Heart right ventricle (tissue), 16 donors: ENCODE measurements at places on chromosomes 13 and 19. TPM values are rescaled to one million over a fixed set of nuclear protein-coding genes. Genes with fewer than 3 reads are reported as not detected.

DNA sequence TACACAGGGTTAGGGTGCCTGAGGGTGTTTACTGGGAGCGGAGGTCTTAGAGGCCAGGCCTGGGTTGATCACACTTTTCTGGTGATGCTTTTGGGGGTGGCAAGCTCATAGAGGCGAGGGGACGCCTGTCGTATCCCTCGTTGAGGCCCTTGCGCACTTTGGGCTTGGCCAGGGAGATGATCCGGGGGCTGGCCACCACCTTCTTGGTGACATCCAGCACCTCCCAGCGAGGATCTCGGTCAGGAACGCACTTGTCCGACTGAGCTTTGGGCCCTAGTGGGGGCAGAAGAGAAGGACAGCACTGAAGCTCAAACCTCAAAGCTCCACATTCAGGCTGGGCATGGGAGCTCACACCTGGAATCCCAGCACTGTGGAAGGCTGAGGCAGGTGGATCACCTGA lies 17.6 kb upstream of the MIER2 start:
- DNase-seq = no peak

PPFIA3 gene
- total RNA-seq = 6.5 TPM

- DNase-seq = no peak
These were observed 883.5 kb downstream of the UQCRFS1 start for GRCh38 chr19:28329429-28329828.

PLK5 gene
- total RNA-seq = not detected

GRCh38 chr19:12687496-12688196 lies at the start of gene GNG14:
GNG14 (plus strand) TSS chr19:12687998; CDS start chr19:12688049, 51 bp downstream.
- no peak for DNase-seq

DNA sequence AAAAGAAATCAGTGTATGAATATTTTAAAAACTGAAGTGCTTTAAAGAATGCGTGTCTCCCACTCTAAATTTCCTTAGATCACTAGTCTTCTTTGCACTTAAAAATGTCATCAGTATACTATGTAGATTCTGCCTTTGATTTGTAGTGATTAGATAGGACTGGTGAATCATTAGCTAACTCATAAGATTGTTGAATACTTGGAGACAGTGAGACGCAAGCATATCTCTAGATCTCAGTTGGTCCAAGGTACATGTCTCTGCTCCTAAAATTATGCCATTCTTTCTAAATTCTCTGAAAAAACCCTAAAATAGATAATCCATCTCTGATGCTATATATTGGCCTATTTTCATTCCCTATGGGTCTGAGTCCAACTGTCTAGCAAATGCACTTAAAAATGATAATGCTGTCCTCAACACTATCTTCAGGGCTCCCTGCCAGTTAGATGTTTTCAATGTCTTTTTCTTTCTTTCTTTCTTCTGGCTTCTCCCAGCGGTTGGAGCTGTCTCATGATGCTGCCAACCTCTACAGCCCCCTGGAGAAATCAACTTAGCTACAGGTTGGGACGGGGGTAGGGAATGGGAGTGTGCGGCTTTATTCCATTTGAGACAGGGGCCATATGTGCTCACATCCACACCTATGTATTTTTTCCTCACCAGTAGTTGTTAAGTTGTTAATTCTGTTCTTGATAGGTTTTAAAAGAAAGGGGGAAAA lies 301.0 kb downstream of the NDFIP2 start:
- DNase-seq = no peak

LILRB2 gene
- total RNA-seq = 1.1 TPM

GRCh38 chr13:97914540-97914939 lies 38.9 kb upstream of the IPO5 start:
- no peak for DNase-seq

KLK11 gene
- total RNA-seq = 0.27 TPM

ZNF613 gene
- total RNA-seq = 5.1 TPM

DNA sequence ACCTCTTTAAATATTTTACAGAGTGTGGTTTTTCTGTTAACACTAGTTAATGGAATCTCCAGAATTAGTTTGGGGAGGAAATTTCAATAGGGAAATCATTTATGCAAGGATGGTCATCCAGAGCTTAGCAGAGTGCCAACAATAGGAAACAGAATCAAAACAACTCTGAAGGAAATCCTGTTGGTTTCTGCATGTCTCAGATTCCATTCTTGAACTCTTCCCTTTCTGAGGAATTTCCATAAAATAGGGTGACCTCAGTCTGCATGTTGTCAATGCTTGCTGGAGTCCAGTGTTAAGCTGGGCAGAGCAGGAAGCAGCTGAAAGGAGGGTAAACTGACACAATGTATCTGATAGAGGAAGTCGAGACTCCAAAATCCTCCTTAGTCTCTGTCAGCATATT lies 16.9 kb downstream of the CBY2 start:
- DNase-seq = no peak

CNN1 gene
- total RNA-seq = 63.4 TPM

DNA sequence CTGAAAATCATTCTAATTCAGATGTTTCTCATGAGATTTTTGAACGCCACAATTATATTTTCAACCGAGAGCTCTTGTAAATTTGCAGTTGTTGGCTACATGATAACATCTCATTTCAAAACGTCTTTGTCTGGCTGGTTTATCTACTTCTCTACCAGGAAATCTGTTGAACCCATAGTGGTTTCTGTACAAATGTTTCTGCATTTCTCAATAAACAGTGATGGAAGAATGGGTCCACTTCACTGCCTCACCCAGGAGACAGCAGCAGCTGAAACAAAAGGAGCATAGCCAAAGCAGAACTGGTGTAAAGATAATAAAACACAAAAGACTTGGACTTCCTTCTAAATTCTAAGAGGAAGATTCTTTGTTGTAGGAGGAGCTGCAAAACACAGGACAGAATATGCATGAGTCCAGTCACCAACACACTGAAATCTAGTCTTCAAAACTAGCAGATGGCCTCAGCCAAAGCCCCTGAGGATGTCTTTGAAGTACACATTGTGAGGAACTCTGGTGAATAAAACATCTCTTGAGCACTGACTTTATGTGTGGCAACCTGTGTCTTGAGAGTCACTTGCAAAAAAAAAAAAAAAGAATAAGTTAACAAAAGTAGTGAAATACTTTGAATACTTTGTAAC lies 68.6 kb upstream of the FGF14 start:
- DNase-seq = no peak

DNA sequence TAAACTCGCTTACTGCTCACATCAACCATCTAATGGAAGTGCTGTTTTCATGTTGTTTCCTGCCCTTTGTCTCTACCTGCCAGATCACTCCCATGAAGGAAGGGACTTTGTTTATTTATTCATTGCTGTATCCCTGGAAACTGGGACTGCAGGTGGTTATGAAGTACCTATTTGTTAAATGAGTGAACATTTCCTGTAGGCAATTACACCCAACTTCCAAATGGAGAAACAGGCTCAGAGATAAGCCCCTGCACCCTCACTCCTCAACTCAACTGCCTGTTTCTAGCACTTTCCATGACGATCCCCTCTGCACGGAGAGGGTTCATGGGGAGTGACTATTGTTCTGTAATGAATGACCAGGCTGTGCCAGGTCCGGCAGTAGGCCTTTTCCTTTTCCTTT lies 1.9 kb upstream of the SELENOW start:
- no peak for DNase-seq

- no peak for DNase-seq
These were observed 66.3 kb upstream of the MCF2L start for GRCh38 chr13:112902669-112903068.

DNA sequence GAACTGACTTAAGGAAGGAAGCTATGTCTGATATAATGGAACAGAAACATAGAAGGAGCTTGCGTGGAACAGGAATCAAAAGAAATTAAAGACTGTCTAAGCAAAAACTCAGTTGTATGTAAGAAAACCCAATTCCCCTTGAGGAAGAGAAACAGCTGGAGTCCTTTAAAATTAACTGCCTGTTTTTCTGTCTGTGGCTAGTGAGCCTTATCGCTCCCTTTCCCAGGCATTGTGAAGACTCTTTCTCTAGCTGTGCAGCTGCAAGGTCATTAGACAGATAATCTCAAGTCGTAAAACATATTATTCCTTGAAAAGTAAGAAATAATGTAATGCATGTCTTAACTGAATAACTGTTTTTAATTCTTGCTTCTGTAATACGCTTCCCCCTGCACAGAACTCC lies 39.7 kb upstream of the IGSF23 start:
- DNase-seq = no peak

- DNase-seq = no peak
These were observed 177.3 kb upstream of the SLC10A2 start for GRCh38 chr13:103243495-103243894.

DNA sequence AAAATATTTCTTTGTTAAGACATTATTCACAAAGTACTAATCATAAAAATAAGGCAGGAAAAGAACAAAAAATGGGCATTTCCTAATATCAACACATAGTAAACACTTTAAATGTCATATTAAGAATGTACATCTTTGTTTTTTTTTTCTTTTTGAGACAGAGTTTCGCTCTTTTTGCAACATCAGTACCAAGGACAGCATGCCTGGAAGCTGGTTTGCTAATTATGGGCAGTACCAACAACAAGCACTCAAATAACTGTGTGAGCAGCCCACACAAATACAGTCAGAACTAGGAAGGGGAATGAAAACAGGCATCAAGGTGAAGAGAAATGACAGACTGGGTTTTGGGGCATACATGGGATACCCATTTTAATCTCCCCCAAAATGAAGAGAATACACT lies 788.0 kb upstream of the SLITRK1 start:
- DNase-seq = no peak

DNA sequence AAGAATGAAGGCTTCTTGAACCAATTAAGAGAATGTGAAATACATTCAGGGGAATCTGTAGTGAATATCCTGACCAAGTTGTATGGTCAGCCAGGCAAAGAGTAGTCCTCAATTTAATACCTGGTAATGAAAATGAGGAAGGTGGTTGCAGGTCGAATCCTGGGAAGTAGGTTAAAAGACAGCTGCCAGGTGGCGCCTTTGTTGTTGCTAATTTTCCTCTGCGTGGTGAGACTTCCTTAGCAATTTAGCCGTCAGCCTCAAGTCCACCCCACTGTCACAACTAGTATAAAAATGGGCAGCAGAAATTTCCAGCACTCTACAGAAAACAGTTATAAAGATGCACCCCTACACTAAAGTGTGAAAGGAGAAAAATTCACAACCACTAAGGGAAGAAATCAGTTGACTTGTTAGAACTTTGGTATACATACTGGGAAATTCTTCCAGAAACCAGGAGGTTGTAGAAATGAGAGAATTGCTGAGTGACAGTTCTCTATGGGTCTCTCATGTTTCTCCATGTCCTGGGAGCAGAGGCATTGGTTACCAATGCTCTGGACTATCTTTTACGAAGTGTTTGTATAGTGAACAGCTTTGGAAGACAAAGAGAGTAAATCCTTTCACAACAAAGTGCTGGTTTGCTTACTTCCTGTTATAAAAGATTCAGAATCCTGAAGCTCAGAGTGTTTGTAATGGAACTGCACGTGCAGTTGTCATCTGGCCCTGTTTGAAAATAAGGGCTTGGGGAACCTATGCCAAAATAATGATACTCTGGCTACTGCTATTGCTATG lies 235.9 kb downstream of the NHLRC3 start:
- DNase-seq = no peak

DNA sequence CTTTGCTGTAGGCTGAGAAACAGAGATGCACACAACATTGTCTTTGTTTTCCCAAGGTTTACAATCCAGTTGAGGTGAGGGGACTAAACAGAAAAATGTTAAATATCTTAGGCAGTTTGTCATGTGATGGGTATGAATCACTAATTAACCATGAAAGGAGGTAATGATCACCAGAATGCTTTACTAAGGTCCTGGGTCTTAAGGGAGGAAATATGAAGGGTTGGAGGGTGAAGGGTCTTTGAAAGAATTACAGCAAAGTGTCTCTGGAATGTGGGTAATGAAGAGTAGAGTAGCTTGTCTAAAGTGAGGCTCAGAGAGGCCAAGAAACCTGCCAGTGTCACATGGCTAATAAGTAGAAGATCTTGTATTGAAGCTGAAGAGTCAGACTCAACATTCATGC lies 19.0 kb downstream of the BIVM start:
- no peak for DNase-seq

- DNase-seq = no peak
These were observed 5.9 kb downstream of the RAB8A start for GRCh38 chr19:16117594-16118033.

MEIOSIN gene
- total RNA-seq = not detected

GRCh38 chr19:11418549-11419506 lies at the start of gene RGL3:
RGL3 (minus strand) TSS chr19:11419314; CDS start chr19:11419278, 36 bp downstream.
- DNase-seq = peak; percentile 74

GRCh38 chr19:4966591-4966990 lies 2.3 kb upstream of the KDM4B start:
- no peak for DNase-seq

ZNF415 gene
- total RNA-seq = 23.0 TPM

NXNL1 gene
- total RNA-seq = not detected

GRCh38 chr13:111866731-111867245 lies 200.2 kb upstream of the SOX1 start:
- no peak for DNase-seq

DNA sequence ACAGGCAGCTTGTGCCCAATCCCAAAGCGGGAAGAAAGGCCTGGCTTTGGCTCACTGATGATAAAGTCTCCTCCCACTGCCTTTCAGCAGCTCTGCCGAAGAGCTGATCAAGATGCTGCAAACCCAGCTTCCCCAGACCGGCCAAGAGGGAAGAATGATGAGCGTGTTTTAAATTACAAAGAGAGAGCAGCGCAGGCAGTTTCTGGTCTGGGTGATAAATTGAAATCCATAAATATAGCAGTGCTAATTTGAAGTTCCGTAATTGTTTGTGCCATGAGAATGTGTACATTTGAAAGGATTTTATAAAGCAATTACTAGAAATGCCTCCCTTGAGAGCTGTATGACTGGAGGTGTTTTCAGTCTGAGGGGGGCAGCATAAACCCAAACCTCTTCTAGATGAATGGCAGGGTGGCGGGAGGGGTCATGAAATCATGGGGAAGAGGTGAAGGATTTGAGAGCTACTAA lies 171.8 kb downstream of the STK24 start:
- no peak for DNase-seq

DNA sequence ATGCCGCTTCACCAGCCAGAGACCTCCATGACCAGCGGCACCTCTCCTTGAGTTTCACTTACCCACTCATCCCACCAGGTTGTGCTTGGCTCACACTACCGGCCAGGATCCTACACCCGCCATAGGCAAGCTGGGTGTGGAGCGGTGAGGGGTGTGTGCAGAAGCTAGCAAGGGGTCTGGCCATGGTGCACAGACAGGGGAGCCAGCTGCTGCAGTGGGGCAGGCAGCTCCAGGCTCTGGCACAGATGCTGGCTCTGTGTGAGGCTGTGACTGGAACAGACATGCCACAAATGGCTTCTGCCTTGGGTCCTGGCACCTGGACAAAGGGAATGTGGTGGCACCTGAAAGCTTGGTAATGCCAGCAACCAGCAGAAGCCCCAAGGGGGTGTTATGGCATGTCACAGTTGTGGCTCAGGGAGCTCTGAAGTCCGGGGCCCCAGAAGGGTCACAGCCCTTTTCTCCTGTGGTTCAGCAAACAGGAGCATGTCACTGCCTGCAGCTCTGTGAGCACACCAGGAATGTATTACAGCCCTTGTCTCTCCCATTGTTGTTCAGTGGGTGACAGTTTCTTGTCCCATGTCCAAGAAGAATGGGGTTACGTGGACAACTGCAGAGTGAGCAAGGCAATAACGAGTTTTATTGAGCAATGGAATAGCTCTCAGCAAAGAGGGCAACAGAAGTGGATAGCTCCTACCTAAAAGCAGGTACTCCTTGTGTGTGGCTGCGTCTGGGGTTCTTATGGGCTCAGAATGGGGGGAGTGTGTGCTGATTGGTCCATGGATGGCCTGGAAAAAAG lies 2791.0 kb upstream of the PCDH20 start:
- DNase-seq = no peak

OR7C1 gene
- total RNA-seq = not detected

- no peak for DNase-seq
These were observed 208.0 kb downstream of the LHFPL6 start for GRCh38 chr13:39394796-39395678.
